NCI-H1436 treated with DMSO at 0.1 percent for 48 hours (cell line): ENCODE measurements at places on chromosomes 4 and X.
A peak's percentile ranks its signal among the peaks of the same experiment; 100 is the strongest.

- DNase-seq: peak; percentile 20
Measured at GRCh38 chr4:140609548-140610425, 41.0 kb upstream of the UCP1 start.

- no peak for DNase-seq
Measured at GRCh38 chr4:182901337-182901736, 15.8 kb downstream of the DCTD start.

DNA sequence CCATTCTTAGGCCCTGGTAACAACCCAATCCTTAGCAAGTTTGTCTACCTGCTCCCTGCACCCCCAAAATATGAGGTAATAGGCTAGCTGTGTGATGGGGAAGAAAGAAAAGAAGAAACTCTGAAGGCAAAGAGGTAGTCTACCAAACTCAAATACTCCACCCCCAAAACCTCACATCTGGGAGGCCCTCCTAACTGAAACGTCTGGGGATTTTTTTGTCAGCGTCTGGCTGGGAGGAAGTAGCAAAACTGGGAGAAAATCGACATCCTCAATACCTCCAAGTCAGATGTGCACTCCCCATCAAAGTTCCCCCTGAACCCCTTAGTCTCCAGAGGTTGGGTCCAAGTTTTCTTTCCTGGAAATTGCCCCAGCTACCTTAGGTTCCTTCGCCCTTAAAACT lies 1.0 kb downstream of the LAMP2 start:
- DNase-seq: no peak

DNA sequence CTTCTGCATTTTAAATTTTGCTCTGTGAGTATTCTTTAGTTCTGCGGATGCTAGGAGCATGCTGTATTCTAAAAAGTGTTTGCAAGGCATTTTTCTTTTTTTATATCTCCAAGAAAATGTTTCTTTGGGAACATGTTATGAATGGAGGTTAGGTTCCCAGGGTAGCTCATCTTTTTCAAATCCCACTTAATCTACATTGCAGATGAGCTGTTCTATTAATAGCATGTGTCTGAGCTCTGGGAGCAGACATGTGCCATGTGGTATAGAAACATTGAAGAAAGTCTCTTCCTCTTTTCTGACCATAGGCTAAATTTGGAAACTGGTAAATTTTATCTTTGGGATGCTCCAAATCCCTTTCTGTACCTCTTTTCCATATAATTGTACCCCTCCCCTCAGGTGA lies 23.2 kb downstream of the DIAPH2 start:
- DNase-seq: no peak

GRCh38 chrX:15107367-15107988 lies 162.4 kb downstream of the ASB9 start:
- DNase-seq: no peak

GRCh38 chrX:48945517-48946348 lies 11.7 kb downstream of the OTUD5 start:
- DNase-seq: peak; percentile 0

GRCh38 chr4:65535113-65535512 lies 135.2 kb downstream of the EPHA5 start:
- no peak for DNase-seq

GRCh38 chr4:48100256-48100655 lies 33.8 kb downstream of the TXK start:
- no peak for DNase-seq

GRCh38 chrX:15301924-15302323 lies 13.5 kb downstream of the ASB11 start:
- no peak for DNase-seq

DNA sequence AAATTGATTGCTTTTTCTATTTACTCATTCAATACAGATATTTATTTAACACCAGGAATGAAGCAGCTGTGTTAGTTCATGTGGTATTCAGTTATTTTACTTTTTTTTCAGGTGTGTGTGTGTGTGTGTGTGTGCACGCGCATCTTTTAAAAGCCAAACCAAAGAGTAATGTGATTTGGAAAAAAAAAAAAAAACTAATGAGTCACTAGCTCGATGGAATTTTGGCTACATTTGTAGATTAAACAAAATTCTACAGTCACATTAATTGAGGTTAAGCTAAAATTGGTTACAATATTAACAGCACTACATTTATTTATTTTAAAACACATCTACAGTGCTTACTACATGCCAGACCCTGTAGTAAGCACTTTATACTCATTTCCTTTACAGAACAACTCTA lies 66.8 kb downstream of the HHIP start:
- DNase-seq: no peak

GRCh38 chr4:13881892-13882291 lies 254.4 kb upstream of the BOD1L1 start:
- DNase-seq: no peak
